Breast epithelium (tissue), 4 donors: ENCODE measurements at places on chromosomes 3 and 15.

DNA sequence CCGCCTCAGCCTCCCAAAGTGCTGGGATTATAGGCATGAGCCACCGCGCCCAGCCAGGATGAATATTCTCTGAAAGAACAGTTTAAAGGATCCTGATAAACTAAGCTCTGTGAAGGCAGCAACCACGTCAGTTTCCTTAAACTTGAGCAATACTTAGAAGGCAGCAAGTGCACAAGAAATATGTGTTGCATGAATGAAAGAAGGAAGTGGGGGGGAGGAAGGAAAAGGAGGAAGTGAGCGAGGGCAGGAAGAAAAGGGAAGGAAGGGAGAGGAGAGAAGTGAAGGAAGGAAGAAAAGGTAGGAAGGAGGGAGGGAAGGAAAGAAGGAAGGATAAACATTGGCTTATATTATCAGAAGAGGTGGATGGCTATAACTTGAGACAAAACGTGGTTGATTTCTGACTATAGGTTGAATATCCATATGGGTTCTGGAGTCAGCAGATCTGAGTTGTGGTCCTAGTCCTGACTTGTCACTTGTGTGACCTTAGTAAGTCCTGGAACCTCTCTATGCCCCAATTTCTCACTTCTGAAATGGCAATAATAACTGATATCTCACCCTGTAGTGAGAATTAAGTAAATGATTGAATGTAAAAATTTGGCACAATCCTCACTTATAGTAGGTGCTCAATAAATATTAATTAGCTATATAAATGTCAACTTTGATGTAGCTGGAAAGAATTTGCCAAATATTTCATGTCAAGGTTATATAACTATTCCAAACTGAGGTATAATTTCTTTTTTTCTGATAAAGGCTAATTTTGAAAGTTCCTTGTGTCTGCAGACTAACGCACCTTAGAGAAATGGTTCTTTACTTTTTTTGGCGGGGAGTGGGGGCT, 12.0 kb upstream of the SEMA4B start:
- DNase-seq, result no peak

DNA sequence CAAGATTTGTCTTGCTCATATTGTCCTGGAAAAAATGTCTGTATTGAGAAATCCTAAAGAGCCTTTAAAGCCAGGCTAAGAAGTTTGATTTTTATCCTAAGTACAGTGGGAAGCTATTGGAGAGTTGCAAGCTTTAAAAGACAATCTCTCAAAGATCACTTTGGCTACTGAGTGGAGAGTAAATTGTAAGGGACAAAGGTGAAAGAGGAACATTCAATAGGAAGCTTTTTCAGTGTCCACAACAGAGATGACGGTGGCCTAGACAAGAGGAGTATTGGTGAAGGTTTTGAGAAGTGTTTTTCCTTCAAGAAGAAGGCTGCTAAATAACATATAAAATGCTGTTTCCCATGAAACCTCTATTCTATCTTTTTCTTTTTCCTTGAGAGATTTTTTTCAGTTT, 249.5 kb upstream of the IL12A start:
- DNase-seq, result no peak

- DNase-seq, result no peak
These were observed 2.5 kb upstream of the CHD2 start for GRCh38 chr15:92897620-92898019.

DNA sequence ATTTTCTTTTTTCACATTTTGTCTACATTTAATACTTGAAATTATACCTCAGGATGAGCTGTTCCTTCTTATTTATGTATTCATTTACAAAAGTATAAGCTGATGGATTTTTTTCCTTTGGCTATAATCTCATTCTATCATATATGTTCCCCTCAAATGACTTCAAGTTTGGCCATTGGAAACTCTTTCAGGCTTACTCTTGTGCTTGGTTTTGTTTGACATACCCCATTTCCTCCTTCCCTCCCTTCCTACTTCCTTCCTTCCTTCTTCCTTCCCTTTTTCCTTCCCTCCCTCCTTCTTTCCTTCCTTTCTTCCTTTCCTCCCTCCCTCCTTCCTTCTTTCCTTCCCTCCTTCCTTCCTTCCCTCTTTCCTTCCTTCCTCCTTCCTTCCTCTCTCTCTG, 697.1 kb upstream of the ARPP21 start:
- DNase-seq, result no peak

DNA sequence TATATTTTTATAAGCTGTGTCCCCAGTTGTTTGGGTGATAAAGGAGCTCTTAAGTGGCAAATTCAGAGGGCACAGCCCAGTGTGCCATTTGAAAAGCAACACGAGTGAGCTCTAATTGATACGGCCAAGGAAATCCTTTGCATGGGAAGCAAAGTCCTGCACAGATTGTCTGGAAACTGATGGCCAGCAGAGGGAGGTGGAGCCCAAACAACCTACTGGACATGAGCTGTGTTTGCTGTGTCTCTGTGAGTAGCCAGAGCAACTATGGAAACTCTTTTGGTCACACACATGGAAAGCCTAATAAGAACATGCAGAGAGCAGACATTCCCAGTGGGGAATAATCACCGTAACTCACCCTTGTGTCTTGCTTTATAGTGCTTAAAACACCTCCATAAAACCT, 24.4 kb downstream of the ONECUT1 start:
- DNase-seq, result no peak

DNA sequence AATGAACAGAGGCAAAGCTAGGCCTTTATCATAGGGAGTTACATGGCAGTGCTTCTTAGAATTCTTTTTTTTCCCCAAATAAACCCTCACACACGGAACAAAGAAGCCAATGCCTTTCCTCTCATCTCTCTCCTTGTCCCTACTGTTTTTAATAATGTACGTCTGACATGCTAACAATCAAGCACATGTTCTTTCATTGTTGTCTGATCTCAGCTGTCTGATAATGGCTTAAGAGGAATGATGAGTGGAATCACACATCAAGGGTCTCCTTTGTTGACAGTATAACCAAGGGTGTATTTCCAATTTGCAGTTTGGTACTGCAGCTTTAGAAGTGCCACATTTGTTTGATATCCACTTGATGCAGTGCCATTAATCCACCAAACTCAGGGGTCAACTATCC, 34.8 kb upstream of the EPHA3 start:
- DNase-seq, result no peak

DNA sequence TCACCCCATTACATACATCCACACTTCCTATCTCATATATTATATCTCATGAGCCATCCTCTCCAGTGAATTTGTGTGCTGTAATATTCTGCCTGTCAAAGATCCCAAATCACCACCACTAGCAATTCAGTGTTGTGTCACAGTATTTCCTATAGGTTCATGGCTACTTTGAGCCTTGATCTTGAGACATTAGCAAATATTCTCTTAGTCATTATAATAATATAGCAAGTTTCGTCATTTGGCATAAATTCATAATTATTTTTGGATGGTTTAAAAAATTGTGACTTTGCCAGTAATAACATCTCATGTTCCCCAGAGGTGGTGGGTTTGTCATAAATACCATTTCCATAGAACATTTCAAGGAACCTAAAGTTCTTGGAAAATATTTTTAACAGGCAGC, 47.7 kb downstream of the CMSS1 start:
- no peak for DNase-seq

DNA sequence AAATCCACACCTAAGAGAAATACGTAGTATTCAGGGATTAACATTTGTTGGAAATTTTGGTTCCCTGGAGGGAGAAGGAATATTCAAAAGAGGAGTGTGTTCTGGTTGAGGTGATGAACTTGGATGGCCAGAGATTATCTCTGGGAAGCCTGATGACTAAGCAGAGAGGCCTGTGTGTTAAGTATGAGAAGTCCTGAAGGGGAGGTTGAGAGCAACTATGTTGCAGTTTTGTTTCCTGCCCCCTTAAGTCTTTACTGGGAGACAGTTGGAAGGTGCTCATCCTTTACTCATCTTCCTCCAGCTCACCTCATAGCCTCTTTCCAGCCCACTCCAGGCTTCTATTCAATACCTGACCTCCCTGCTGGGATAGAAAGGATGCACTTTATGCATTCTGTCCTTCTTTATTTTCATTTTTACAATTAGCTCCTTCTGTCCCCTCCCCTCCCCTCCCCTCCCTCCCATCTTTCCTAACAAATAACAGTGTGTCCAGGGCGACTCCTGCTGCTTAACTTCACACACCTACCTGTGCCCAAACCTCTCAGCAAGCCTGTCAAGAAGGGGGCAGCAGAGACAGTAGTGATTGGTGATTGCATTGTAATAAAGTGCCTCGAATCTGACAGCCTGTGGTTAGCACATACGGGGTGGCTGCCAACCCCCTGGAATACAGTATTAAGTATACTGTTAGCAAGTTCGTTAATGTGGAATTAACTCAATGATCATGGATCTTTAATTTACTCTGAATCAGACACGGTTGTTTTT, 11.9 kb downstream of the RAP2B start:
- DNase-seq, result no peak

GRCh38 chr3:146818866-146819265, 213.7 kb upstream of the PLSCR5 start:
- DNase-seq, result no peak

GRCh38 chr15:91478717-91479191, 374.8 kb upstream of the SLCO3A1 start:
- DNase-seq, result no peak

DNA sequence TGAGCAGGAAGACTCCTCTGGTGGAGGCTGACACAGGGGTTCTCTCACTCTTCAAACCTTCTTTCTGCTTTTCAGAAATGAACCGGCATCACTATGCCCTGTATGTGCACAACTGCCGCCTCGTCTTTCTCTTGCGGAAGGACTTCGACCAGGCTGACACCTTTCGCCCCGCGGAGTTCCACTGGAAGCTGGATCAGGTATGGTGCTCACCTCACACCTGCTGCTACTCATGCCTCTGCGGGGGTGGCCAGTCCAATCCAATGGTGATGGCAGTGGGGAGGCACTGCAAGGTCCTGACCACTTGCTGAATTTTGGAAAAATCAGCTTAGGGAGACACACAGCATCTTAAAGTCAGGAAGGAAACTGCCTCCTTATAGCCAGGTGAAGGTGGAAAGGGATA, 211.3 kb upstream of the TRIM42 start:
- DNase-seq, result no peak

DNA sequence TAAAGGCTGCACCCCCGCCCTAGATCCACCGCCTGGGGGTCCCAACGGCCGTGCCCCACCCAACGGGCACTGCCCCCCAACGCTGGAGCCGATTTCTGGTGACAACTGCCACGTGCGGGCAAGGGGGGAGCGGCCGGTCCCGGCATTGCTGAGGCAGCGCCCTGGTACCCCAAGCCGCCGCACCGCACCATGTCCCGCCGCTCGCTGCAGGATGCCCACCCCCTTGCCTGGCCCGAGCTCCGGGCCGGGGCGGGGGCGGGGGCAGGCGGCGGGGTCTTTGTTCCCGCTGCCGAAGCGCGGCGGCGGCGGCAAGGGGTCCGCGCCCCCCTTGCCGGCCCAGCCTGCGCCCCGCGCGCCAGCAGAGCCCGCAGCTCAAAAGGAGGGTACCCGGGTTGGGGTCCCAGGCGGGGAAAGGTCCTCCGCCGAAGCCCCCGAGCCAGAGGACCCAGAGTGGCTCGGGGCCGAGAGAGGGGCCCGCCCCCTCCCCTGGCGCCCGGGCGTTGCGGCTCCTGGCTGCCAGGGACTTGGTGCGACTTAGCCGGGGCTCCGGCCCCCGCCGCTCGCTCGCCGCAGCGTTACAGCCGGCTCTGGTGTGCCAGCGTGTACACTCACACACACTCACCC, 678 bp downstream of the SEMA7A start:
- DNase-seq, result no peak

DNA sequence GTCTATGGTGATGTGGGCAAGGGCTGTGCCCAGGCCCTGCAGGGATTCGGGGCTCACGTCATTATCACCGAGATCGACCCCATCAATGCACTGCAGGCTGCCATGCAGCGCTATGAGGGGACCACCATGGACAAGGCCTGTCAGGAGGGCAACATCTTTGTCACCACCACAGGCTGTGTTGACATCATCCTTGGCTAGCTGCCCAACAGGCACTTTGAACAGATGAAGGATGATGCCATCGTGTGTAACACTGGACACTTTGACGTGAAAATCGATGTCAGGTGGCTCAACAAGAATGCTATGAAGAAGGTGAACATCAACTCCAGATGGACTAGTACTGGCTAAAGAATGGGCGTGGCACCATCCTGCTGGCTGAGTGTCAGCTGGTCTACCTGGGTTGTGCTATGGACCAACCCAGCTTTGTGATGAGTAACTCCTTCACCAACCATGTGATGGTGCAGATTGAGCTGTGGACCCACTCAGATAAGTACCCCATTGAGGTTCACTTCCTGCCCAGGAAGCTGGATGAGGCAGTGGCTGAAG, 6.1 kb upstream of the USP8 start:
- no peak for DNase-seq

- DNase-seq, result no peak
These were observed 137.4 kb downstream of the GAP43 start for GRCh38 chr3:115760716-115761115.

GRCh38 chr3:39133822-39134221, 19.6 kb downstream of the CSRNP1 start:
- DNase-seq, result no peak

DNA sequence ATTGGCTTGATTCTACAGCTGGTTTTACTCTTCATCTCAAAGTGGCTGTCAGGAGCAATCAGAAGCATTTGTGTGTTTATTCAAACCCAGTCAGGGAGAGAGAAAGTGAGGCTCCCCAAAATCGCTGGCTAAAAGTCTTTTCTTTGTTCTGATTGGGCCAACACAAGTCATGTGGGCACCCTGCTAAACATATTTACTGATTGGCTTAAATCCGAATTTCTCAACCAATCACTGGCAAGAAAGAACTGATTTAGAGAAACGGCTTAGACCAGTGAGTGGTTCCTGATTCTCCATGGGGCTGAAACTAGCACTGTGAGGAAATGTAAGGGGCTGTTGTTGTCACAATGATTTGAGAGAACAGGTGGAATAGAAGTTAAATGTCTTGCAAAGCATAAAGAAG, 98.9 kb upstream of the PDZRN3 start:
- no peak for DNase-seq

GRCh38 chr3:28907616-28908015, 373.3 kb upstream of the RBMS3 start:
- DNase-seq, result no peak

GRCh38 chr15:39124553-39125171, 456.2 kb upstream of the THBS1 start:
- DNase-seq, result no peak

- DNase-seq, result no peak
These were observed 278.9 kb upstream of the STT3B start for GRCh38 chr3:31253782-31254181.

- DNase-seq, result no peak
These were observed 86.8 kb upstream of the NR2F2 start for GRCh38 chr15:96243701-96244100.

- no peak for DNase-seq
These were observed 342.1 kb upstream of the ATP11B start for GRCh38 chr3:182450942-182451787.

- DNase-seq, result no peak
These were observed 24.3 kb upstream of the GP5 start for GRCh38 chr3:194423317-194423716.

- no peak for DNase-seq
These were observed 9.3 kb upstream of the HRH1 start for GRCh38 chr3:11144996-11145395.

DNA sequence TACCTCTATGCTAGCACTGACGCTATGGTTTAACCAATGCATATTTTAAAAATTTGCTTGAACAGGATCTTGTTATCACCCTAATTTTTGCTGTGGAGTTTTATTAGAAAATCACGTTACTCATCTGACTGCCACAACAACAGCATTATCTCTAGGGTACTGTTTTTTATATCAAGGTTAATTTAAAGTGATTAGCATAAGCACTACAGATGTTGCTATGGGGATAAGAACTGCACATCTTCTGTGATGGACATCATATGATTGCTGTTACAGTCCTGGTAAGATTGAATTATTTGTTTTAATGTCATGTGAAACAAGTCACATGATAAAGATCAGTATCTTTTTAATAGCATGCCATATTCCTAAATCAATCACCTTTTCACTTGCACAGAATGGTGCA, 492.2 kb upstream of the ROBO2 start:
- DNase-seq, result no peak
